Transverse colon (tissue), 4 donors: ENCODE measurements at places on chromosomes 4 and X. TPM values are rescaled to one million over a fixed set of nuclear protein-coding genes. Genes with fewer than 3 reads are reported as not detected.

GRCh38 chrX:48719958-48720357 is 23.4 kb downstream of the SUV39H1 start:
- H3K4me1 ChIP-seq: no peaks in the 10 kb centered on the region
- H3K36me3 ChIP-seq: no peaks in the 10 kb centered on the region
- no peaks in the 10 kb centered on the region for H3K27me3 ChIP-seq
- no peak overlapping the region for H3K27ac ChIP-seq

GRCh38 chrX:23954396-23954795 is 46.6 kb downstream of the CXorf58 start:
- no peaks in the 10 kb centered on the region for H3K27me3 ChIP-seq
- no peak overlapping the region for H3K27ac ChIP-seq
- H3K4me3 ChIP-seq: no peak overlapping the region
- H3K36me3 ChIP-seq: no peaks in the 10 kb centered on the region
- no peaks in the 10 kb centered on the region for H3K4me1 ChIP-seq

The ADAM29 gene
- total RNA-seq: not detected

The LANCL3 gene
- 4.9 TPM for total RNA-seq

The HADH gene
- 47.5 TPM for total RNA-seq

The GPR173 gene
- 0.27 TPM for total RNA-seq
